ENCODE measurements at places on chromosomes 5 and 9.

GRCh38 chr5:61866930-61867329 is 439.1 kb upstream of the KIF2A start:
- DNase-seq, result peak; percentile 4

DNA sequence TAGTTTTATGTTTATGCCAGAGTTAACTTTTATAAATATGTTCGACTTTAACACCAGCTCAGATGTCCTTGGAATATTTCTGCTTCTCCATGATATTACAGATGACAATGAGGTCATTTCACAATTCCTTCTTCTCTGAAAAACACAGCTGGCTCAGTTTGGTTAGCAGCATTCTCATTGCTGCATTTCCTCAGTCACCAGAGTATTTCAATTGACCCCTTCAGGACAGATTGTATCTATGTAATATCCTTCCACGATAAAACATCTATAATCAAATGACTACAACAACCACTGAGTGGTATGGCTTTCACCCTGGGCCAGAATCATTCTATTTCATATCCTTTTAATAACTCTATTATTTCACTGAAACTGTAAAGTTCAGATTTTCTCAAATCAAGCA is 148.7 kb downstream of the OXCT1 start:
- no peak for DNase-seq

- DNase-seq, result no peak
Observed at GRCh38 chr5:176774216-176775171, 35.9 kb upstream of the UNC5A start.

DNA sequence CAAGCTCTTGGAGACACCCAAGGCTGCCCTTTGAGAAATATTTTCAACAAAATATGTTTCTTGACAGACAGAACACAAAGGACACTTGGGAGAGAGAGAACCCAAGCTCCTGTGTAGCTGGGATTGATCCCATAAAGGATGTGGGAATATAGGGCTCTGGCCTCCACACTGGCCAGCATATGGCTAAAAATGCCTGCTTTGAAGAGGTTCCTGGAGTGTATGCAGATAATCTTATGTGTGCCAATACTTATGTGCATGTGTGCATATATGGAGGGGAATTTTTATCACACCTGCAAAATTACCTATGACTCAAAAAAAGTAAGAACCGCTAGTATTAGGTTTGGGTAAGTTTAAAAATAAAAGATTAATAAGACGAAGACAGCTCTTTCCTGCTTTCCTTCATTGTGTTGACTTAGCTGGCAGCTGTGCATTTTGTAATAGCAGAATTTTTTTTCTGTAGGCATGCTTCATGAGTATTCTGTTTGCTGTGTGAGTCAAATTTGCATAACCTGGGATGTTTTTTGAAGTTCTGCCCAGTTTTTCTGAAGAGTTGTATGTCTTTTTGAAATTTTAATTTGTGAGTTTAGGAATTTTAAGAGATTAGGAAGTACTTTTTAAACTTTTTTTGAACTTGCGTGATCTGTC is 42.6 kb downstream of the HACD4 start:
- no peak for DNase-seq

GRCh38 chr9:122380293-122380692 is 9.5 kb downstream of the PTGS1 start:
- no peak for DNase-seq

- DNase-seq, result no peak
Observed at GRCh38 chr5:14482085-14482484, 99.5 kb upstream of the OTULINL start.

GRCh38 chr5:124677374-124678351 is 68.8 kb downstream of the ZNF608 start:
- DNase-seq, result no peak

GRCh38 chr5:170464280-170465127 is 39.3 kb upstream of the KCNIP1 start:
- DNase-seq, result no peak

- DNase-seq, result no peak
Observed at GRCh38 chr5:19241690-19242089, 746.3 kb downstream of the CDH18 start.

- no peak for DNase-seq
Observed at GRCh38 chr5:94425396-94425795, 193.0 kb downstream of the KIAA0825 start.

DNA sequence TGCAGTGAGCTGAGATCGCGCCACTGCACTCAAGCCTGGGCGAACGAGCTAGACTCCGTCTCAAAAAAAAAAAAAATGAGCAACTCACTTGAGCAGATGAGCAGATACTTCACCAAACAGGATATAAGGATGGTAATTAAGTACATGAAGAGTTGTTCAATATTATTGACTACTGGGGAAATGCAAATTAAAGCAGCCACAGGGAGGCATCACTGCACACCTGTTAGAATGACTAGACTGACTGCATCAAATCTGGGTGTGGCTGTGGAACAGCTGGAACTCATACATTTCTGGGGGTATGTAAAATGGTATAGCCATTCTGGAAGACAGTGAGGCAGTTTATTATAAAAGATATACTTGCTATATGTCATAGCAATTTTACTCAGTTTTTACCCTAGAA is 93.0 kb downstream of the WNK2 start:
- DNase-seq, result no peak

DNA sequence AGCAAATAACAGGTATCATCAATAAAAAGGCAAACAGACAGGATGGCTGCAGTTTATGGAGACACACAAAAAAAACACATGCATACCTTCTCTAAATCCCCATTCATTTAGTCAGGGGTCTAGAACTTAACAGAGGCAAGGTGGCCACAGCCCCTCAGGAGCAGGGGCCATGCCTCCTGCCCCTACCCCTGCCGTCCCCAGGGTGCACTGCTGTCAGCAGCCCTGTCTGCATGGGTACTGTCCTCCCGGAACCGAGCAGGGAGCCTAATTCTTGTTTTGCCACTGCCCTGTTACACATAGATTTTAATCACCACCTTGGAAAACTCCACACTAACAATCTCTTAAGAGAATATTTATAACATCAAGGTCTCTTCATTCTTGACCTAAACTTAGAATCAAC is 39.0 kb downstream of the ADAMTS12 start:
- DNase-seq, result no peak

Data from T-helper 1 cell (primary cell).